ENCODE measurements at places on chromosomes 3 and 15. TPM values are rescaled to one million over a fixed set of nuclear protein-coding genes. Genes with fewer than 3 reads are reported as not detected.

DAZL gene
- total RNA-seq, result not detected

NEK10 gene
- total RNA-seq, result 1.8 TPM

P2RY13 gene
- total RNA-seq, result not detected

KLHL40 gene
- not detected for total RNA-seq

ATP10A gene
- 6.8 TPM for total RNA-seq

NCEH1 gene
- 34.3 TPM for total RNA-seq

C3orf18 gene
- total RNA-seq, result 2.3 TPM

NDN gene
- total RNA-seq, result not detected

TNFSF10 gene
- total RNA-seq, result 0.10 TPM

ADAMTS9 gene
- 0.55 TPM for total RNA-seq

SPESP1 gene
- not detected for total RNA-seq

PCLAF gene
- 163 TPM for total RNA-seq

TIPARP gene
- total RNA-seq, result 35.7 TPM

C3orf49 gene
- total RNA-seq, result not detected

STARD5 gene
- 2.2 TPM for total RNA-seq

PRTG gene
- 12.5 TPM for total RNA-seq

IQCF5 gene
- not detected for total RNA-seq

Measured in A549 treated with DMSO at 1 μM for 4 hours (cell line).